ENCODE measurements at places on chromosomes 7 and 10.

GRCh38 chr10:86391986-86392722, 25.6 kb upstream of the GRID1 start:
- DNase-seq: no peak

DNA sequence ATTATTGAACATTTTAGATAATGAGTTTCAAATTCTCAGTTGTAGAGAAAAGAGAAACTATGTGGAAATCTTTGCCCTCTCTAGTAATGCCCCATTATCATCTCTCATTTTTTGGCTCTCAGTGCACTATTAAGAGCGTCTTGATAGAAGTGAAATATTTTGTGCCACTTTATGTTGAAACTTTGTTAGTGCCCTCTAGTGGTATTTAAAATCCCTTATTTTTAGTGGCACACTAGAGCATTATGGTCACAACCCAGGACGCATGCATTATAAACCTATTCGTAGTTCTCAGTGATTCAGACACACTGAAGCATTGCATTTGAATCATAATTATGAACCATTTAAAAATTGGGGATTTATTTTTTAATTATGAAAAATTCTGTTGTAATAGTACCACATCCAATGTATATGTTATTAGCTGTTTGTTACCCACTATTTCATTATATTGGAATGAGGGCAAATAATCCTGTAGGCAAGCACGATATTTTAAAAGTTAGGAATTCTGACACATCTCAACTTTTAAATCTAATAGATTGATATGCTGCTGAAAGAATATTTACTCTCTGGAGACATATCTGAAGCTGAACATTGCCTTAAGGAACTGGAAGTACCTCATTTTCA, 21.9 kb downstream of the PDCD4 start:
- peak; percentile 47 for DNase-seq

DNA sequence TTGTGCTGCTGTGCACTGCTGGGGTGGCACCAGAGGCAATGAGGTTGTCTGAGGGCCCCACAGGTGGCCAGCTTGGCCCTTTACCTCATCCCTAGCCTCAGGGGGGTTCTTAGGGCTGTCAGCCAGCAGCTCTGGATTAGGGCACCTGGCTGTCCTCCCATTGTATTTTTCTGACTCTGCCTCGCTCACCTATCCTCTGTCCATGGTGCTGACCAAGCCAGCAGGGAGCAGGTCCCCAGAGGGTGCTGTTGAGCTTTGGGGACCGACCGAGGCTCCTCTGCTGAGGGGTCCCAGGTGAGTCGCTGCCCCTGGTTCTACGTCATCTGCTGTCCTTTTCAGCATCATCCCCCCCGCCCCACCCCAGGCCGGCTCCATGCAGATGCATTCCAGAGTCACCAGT, 32.1 kb upstream of the ZNF735 start:
- DNase-seq: no peak

DNA sequence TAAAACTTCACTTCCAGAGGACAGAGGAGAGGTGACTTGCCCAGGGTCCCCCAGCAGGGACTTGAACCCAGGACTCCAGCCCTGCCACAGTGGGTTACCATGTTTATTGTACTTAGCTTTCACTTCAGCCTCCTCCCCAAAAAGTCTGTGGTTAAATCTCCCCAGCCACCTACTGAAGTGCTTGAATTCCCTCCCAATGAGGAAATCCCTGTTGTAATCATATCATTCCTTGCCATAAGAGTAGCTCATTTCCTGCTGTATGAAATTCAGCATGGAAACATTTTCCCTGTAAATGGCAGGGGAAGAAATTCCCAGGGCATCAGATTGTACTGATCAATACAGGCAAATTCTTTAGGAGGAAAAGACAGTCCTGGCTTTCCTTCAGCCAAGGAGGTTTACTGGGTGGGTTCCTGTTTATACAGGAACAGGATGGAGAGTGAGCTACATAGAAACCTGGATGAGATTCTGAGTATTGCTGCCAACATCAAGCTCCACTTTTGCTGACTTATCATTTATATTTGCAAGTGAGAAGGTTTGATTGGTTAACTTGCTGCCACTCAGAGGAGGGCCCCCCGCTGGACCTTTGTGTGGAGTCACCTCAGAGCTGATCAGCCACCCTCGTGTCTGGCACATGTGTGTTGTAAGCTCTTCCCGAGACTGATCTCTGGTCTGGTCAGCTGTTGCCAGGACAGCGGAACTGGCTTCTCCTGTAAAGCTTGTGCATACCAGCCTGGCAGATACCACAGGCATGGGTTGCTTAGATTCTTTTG, 16.4 kb upstream of the PDZD8 start:
- no peak for DNase-seq

GRCh38 chr10:53111529-53111928, 338.9 kb upstream of the MBL2 start:
- no peak for DNase-seq

GRCh38 chr7:68176974-68177373, 1180.3 kb downstream of the TYW1 start:
- DNase-seq: peak; percentile 77

DNA sequence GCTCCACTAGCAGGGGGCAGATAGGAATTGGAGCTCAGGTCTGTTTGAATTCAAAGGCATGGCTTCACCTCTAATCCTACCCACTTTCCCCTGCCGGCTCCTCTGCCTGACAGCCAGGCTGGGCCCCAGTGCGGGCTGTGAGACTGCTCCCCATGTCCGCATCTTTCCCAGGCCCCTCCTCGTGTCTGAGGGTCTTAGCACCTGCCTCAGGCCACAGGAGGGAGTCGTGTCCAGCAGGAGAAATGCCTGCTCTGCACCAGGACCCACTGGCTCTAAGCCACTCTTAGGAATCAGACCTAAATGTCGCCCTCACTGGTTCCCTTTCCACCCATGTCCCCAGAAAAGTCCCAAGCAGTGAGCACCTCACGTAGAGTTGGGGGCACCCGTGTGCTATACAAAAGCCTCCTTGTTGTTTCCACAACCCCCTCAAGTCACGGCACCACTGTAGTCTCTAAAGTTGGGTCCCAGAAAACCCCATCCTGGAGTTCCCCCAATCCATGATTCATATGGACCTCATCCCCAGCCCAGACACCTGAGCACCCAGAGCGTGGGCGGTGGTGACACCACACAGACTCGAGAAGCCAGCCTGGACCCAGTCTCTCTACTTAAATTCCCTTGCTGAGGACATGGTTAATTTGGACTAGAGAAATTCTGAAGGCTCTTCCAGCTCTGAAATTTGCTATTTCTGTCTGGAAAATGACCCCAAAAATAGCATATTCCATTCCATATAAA, 466.4 kb upstream of the ZMIZ1 start:
- no peak for DNase-seq

Measured in iPS-NIHi11 (cell line).